Stimulated activated CD8-positive, alpha-beta memory T cell treated with anti-CD3 and anti-CD28 coated beads, Interleukin-4, amount 100 ng/mL, for 24 hours (primary cell): ENCODE measurements at places on chromosomes 5 and 9.
A peak's percentile ranks its signal among the peaks of the same experiment; 100 is the strongest.

GRCh38 chr5:141732417-141732816 is 50.4 kb upstream of the ARAP3 start:
- no peak for DNase-seq

DNA sequence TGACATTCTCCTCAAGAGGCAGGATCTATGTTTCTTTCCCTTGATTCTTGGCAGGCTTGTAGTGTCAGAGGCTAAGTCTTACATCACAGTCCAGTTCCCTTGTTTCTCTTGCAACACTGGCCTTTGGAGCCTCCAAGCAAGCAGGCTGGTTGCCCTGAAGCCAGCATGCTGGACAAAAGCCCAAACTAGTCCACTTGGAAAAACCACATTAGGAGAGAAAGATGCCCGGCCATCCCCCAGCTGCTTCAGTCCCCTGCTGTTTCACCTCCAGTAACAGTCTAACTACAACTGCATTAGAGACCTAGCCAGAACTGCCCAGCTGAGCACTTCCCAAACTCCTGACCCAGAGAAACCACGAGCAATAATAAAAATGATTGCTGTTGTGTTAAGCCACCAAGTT is 87.6 kb downstream of the ADAMTS6 start:
- no peak for DNase-seq

DNA sequence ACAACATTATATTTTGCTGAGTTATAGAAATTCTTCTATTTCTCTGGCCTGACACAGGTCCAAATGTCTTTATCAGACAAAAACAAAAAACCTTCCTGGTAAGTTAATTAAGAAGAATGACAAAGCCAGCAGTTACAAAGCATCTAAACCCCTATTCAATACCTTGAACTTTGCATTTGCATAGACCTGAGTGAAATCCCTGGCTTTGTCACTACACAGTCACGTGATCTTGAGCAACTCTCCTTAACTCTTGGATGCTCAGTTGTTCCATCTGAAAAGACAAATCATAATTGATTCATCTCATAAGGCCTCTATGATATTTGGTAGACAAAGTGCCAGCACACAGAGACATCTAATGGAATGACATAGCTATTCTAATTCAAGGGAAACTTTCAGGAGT is 166.6 kb upstream of the PPP1R2B start:
- no peak for DNase-seq

- DNase-seq: no peak
Measured at GRCh38 chr5:13478831-13479465, 465.5 kb downstream of the DNAH5 start.

- no peak for DNase-seq
Measured at GRCh38 chr5:178553517-178553916, 36.7 kb downstream of the COL23A1 start.

DNA sequence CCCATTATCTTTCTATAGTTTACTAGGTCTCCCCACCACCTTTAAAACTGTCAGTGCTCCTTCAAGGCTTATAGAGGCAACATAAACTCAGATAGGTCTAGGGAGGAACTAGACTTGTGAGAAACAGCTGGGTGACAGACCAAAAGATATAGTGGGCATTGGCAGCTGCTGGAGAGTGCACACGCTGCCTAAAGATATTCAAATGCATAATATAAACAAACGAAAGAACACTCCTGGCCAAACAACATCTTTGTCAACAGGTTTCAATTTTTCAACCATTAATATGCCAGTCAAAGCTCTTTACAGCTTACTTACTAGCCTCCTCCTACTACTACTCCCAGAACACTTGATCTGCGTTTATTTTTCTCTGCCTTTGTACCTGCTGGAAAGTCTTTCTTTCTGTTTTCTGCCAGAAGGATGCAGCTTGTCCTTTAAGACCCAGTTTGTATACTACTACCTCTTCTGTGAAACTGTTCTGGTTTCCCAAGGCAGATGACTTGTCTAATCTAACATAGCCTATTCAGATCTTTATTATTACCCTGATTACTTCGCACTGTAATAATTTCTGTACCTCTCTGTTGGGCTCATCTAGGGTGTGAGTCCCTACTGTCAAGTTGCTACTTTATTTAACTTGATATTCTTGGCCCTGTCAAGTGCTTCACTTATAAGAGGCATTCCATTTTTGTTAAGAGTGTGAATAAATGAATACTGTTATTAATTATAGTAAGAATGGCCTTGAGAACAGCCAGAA is 14.3 kb downstream of the KDM3B start:
- DNase-seq: no peak

DNA sequence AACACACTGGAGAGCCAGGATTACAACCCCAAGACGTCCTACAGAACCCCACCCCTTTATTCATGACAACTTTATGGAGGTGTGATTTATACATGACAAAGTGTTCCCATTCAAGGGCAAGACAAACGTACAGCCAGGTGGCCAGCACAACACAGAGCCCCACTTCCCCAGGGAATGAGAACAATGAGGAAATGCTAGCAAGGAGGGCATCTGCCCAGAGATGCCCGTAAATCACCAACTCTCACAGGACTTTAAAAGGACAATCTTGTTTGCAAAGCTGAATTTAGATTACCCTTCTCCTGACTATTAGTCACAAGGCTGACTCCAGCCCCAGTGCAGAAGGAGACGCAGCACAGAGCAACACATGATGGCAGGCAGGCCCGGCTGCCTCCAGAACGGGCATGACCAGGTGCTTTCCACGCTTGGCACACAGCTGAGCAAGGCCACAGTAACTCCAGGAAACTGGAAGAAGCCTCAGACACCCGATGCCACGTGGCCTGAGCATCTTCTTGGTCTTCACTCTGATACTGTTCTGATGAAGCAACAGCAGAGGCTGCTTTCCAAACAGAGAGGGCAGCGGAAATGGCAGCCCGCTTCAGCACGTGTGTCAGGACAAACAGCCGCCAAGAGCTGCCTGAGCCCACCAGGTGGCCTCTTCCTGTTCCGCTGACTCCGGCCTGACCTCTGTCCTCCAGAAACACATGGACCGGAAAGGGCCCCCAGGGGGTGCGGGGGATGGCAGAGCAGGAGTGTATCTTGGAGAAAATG is 51.4 kb downstream of the ROR2 start:
- DNase-seq: no peak

DNA sequence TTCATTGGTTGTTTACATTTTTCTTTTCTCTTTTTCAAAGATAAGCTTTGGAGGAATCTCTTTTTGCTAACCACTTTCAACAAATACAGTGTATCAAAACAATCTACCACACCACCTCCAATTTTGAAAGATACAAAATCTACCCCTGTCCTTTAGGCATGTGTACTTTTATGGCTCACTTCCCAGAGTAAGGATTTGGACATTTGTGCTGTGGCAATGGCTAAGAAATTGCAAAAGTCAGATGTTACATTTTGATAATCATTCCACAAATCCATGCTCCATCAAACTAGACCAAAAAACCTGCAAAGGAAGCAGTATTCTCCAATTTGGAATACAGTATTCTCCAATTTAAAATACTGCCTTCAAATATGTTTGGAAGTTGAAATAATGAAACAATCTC is 204.9 kb downstream of the MCTP1 start:
- no peak for DNase-seq

DNA sequence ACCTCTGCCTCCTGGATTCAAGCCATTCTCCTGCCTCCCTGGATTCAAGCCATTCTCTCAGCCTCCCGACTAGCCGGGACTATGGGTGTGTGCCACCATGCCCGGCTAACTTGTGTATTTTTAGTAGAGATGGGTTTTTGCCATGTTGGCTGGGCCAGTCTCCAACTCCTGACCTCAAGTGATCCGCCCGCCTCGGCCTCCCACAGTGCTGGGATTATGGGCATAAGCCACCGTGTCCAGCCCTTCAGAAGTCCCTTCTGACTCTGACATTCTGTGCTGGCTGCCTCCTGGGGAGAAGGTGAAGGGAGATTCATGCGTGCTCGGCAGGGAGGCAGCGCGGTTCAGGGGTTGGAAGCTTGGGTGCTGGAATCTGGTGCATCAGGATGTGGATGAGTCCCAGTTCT is 28.8 kb downstream of the PRRX2 start:
- no peak for DNase-seq

GRCh38 chr5:108430931-108431608 is 49.2 kb upstream of the FBXL17 start:
- no peak for DNase-seq

DNA sequence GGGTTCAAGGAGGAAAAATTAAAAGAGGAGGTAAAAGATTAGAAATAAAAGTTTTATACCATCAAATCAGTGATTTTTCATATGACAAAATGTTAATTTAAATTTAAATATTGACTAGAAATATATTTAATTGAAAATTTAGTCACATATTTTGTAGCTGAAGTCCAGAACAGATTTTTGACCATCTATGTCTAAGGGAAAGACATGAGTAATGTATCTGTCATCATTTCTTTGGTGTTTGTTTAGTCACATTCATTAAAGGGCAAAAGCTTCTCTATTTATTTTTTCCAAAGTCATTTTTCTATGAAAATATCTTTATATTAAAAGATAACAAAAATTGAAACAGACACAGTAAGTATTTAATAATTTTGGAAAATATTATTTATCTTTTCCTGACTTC is 252.0 kb upstream of the ISL1 start:
- DNase-seq: no peak

- no peak for DNase-seq
Measured at GRCh38 chr9:81685763-81686613, 3.4 kb downstream of the TLE1 start.

GRCh38 chr9:114247077-114247476 is 75.8 kb upstream of the ORM1 start:
- no peak for DNase-seq

- no peak for DNase-seq
Measured at GRCh38 chr9:133290751-133291302, 15.8 kb upstream of the ABO start.

DNA sequence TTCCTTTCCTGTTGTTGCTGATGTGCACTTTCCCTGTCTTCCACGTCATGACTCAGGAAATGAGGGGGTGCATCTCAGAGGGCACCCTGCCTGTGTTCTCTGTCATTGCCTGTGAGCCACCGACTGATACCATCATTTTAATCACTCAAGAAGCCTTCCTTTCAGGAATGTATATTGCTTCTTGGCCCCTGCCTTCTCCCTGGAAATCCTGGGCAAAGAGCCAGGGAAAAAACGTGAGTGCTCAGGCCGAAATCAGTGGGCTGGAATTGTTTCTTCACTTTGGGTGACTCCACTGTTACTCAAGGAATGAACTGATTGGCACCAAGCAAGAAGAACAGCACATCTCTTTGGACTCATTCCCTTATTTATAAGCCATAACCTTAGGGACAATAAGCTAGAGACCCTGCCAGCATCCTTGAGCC is 126.1 kb downstream of the SNX18 start:
- no peak for DNase-seq

DNA sequence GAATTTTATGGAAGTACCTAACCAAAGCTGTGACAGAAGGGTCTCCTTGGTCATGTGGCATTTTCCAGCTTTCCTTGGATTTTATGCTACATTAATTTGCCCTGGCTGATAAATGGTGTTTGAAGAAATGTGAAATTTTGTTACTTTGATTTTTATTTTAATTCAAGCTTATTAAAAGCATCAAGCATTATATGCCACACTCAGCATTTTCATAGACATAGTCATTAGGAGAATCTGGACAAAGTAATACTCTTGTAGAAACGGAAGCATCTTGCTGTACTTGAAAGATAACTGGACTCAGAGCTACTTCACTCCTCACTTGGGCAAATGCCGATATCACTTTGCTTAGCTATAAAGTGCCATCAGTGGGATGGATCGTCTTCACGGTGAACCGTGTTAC is 54.2 kb downstream of the INIP start:
- no peak for DNase-seq

GRCh38 chr5:90709323-90710155 is 150.9 kb downstream of the ADGRV1 start:
- DNase-seq: no peak

DNA sequence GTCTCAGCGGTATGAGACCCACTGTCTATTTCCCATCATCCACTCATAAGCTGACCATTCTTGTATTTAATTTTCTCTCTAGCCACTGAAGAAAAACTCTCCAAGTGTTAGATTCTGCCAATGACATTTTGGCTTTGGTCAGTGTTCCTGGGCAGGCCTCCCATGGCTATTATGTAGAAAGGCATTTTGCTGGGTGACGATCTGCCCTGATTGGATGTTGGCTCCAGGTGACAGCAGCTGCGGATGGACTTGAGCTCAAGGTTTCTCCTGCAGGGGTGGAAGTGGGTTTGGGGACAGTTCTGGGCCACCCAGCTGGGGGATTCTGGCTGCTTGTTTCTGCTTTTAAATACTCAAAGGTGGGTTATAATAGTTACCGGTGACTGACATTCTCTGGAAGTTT is 31.6 kb downstream of the ACSL6 start:
- no peak for DNase-seq

- peak; percentile 87 for DNase-seq
Measured at GRCh38 chr9:76458903-76459693, at the start of gene GCNT1. GCNT1 (plus strand) TSS chr9:76459182; CDS start chr9:76502382, 43,200 bp downstream.

DNA sequence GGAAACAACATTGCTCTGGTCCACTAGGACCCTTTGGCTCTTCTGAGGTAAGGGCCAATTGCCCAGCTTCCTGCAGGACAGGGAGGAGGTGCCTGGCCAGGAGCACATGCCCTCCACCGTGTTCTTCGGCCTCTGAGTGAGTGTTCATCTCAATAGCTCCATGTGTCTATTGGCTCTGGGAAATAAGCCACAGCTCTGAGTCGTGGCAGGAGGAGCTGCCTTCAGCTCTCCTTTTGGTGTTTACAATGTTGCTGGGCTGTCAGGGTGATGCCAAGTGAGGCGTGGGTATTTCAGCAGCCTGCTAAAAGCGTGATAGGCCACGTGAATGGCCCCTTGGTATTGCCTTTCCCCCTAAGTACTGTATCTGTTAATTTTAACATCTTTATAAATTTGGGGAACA is 26.6 kb downstream of the GADD45G start:
- no peak for DNase-seq

- DNase-seq: no peak
Measured at GRCh38 chr9:17799369-17799768, 220.5 kb downstream of the SH3GL2 start.

GRCh38 chr5:87526131-87526530 is 113.4 kb upstream of the CCNH start:
- no peak for DNase-seq

GRCh38 chr9:70947511-70947910 is 173.9 kb downstream of the TRPM3 start:
- DNase-seq: no peak
